ENCODE measurements at places on chromosomes 1 and 21.
A peak's percentile ranks its signal among the peaks of the same experiment; 100 is the strongest.

DNA sequence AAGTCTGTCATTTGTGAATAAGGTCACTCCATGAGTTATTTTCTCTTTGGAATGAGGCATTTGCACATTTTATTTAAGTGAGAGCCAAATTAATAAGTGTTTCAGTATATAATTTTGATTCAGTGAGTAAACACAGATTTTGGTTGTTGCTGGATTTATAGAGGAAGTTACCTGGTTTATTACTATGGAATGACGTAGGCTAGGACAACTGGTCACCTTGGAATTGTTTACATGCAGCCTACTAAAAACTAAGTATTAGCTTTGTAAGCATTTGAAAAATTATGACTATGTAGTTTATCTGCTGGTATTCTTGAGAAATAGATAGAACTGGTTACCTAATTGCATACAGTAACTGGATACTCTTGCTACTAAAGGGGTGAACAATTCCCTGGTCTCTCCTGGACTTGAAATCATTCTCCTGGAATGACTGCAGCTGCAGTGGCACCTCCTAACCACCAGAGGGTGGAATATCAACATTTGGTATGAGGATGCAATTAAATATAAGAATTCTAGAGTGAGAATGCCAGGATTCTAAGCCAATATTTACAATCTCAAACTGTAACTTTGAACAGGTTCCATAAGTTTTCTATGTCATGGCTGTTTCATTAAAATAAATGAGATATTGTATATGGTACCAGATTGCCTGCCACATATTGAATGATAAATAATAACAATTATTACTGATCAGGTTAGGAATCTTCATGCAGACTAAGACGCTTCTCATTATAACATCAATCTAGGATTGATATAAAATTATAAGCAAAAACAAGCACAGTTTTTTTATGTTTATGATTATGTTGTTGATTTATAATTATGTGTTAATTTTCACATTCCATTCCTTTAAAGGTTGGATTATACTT, 3.5 kb upstream of the KRTAP27-1 start:
- DNase-seq, result peak; percentile 44

DNA sequence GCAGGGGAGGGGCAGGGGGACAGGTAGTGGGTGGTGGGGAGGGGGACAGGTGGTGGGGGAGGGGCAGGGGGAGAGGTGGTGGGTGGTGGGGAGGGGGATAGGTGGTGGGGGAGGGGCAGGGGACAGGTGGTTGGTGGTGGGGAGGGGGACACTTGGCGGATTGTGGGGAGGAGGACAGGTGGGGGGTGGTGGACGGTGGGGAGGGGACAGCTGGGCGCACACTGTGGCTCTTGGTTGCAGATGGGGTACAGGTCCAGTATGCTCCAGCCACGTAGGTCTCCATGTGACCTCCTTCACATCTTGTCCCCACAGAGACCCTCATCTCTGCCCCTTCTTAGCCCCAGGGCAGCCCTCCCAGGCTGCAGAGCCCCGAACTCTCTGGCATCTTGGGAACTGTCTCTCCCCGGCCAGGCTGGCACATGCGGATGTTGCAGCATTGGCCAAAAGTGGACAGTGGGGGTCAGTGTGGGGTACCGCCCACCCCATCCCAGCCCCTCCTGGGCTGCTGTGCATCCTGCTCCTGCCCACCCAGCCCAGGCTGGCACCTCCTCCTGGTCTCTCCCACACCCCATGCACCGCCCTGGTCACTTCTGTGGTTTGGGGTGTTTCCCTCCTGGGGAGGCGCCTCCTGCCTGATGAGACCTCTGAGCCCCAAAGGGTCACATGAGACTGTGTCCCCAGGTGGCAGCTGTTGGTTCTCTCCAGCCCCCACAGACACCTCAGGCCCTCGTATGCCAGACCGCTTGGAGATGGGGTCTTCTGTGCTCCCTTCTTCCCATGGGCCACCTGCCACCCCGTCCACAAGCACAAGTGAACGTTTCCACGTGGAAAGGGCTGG, 7.6 kb upstream of the SLC19A1 start:
- DNase-seq, result no peak

DNA sequence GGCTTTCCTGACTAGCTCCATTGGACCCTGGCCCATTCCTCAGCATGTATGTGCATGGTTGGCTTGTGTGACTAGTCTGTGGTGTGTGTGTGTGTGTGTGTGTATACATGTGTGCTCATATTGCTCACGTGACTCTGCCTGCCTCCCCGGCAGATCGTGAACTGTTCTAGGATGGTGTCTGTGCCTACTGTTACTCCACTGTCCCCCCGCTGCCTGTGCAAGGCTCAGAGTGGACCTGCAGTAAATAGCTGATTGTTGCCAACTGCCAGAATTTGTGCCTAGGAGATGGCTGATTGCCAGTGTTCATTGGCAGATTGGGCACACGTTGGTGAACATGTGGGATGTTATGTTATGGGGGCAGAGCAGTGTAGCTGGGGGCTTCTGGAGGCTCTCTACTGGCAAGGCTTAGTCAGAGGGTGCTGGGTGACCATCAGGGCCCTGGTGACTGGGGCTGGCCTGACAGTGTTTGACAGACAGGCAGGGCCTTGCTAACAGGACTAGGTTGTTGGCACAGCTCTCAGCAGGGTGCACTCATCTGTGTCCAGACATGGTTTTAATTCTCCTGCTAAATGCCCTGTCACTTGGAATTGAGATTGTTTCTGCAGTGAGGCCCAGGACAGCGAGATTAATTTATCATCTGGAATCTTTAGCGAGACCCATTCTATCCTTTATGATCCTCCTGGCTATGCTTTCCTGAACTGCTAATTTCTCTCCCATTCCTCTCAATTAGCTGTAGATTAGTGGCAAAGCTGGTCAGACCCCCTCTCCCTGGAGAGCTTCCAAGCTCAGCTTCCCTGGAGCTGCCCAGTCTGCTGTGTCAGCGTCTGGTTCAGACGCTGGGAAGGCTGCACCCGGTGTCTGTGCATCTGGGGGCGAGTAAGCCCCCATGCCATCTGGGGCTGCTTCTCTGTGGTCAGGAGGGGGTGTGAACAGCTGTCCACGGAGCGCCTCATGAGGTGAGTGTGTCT, 20.8 kb downstream of the SLC6A17 start:
- no peak for DNase-seq

DNA sequence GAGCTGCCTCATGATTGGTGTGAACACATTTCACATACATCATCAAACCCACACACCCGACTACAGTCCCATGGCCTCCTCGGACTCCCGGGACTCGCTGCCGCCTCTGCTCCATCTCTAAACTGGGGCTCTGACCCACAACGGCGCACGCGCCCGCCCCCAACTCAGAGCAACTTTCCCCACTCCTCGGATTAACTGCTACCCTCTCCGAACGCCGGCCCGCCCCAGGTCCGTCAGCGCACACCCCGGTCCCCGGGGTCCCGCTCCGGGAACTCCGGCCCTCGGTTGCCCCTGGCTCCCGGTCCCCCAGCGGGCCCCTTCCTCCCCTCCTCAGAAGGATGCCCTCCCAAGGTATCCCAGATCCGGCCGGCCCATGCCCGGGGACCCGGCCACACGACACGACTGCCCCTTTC, 740 bp downstream of the DSTYK start:
- DNase-seq, result peak; percentile 21

GRCh38 chr1:20102875-20103274, 16.5 kb downstream of the PLA2G2D start:
- DNase-seq, result no peak

DNA sequence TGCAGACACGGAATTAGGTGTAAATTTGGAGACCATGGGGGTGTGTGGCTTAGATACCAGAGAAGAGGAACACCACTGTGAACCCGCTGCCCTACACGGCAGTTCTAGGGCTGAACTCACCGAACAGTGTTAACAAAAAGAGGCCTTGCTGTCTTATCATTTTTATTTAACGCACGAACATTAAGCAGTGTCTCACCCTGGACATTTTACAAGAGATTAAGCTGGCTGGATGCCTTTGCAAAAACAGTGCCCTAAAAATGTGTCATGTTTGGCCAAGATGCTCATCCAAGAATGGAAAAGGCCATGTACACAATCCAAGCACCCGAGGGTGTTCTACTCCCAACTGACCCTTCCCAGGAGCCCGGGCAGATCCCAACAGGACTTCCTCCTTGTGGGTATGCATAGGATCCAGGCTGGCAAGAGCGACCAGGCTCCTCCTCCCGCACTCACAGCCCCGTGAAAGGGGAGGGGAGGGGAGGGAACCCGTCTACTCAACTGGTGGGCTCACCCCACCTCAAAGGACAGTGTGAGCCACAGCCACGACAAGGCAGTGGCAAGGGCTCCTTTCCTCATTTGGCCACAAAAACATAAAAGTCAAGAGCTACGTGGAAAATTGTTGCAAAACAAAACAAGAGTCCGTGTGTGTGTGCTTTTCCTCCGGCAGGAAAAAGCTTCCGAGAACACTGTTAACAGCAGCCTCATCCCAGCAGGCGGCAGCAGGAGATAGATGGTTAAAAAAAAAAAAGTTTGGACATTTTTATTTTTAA, 20.3 kb downstream of the C2CD2 start:
- DNase-seq, result no peak

DNA sequence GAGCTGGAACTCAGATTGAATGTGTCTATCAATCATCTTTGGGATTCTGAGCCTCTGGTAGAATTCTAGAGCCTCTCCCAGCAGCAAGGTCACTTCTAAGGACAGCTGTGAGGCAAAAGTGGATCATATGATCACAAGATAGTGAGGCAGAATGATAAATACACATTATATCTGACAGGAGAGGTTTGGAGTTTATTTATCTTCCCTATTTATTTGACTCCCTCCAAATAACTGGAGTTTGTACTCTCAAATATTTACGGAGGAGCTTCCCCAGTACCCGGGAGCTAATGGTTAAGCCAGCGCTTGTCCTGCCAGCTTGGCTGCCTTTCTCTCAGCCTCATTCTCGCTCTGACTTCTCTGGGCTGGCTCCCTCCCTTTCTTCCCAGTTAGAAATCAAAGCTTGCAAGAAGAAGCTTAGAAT, 2.3 kb downstream of the HMGCS2 start:
- DNase-seq, result no peak

- no peak for DNase-seq
Observed at GRCh38 chr1:99820546-99820945, 29.6 kb upstream of the AGL start.

DNA sequence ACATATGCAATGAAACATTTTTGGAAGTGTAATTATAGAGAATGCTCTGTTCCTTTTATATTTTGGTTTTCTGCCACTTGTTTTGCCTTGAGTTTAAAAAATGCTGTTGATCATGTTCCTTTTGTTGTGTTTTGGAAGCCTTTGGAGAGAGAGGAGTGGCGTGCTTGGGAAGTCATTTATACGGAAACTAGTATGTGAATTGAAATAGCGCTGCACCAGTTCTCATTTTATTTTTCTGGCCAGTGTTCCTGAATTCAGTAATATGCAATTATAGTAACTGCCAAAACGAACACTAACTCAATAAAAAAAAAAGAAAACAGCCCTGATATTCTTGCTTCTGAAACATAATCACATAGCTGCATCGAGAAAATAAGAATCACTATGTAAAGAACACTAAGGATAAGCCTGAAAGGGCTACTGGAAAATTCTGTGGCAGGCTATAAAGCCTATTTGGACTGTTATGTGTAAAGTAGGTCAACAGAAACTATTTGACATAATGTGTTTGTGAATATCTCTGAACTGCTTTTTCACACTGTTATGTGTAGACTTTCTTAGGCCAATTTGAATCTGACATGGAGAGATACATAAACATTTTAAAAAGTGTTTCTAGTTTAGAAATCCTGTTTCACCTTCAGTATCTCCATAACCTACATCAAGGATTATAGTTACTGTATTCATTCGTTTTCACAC, 742.0 kb downstream of the KCNT2 start:
- DNase-seq, result no peak

- DNase-seq, result no peak
Observed at GRCh38 chr1:163824006-163824405, 502.3 kb downstream of the NUF2 start.

GRCh38 chr1:116345843-116346242, 27.2 kb upstream of the ATP1A1 start:
- DNase-seq, result no peak

- DNase-seq, result no peak
Observed at GRCh38 chr1:63730211-63730610, 43.6 kb upstream of the ROR1 start.

GRCh38 chr1:63116016-63116415, 206.4 kb upstream of the FOXD3 start:
- DNase-seq, result no peak

DNA sequence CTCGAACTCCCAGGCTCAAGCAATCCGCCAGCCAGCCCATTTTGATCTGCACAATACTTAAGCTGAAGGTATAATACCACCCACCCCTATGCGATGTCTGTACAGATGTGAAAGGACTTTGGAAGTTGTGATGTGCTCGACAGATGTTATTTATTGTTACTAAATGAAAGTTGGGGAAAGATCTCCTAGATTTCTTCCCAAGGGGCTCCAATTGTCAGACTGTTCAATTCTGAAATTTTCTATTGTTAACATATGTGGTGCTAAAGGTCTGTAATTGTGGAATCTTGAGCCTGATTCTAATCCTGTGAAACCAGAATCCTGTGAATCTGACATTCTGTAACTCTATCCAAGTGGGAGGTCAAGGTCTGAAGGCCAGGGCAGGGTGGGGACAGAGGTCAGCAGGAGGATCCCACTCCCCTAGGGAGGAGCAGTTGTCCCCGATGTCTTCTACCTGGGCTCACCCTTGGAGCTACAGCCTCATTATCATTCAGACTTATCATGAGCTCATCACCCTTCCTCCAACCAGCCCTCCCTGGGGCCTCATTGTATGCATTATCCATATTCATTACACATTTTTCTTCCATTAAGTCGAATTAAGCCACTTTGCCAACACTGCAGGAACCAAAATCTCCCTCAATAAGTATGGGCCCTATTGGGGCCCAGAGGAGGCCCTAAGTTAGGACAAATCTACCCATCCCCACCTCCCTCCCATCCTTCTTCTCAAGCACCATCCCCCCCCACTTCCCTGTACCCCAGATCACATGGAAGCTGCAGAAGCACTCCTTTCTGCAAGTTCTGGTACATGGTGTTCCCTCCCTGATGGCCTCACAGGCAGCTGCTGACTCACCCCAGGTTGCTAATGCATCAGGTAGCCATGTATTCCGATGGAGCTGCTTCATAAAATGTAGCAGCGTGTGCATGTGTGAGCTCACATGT, 32.3 kb downstream of the SHISAL2A start:
- DNase-seq, result no peak

GRCh38 chr1:15289251-15289651, 42.2 kb downstream of the FHAD1 start:
- no peak for DNase-seq

DNA sequence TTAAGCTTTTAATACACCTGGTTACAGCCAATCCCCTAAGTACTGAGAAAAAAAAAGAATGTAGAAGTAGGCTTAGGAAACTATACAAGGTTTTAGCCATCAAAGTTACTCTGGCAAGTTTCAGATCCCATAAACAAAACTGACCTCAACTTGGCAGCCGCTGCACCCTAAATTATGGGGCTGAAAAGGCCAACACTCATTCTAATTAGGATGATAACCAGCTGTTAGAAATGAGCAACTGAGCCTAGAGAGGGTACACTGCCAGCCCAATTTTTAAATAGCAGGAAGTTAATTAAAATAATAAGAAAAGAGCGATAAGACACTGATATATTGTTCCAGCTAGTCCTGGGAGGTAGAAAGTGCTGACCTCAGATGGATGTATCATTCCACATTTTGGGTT, 105.7 kb upstream of the VAV3 start:
- DNase-seq, result no peak
